ENCODE measurements at places on chromosomes 3 and 15. TPM values are rescaled to one million over a fixed set of nuclear protein-coding genes. Genes with fewer than 3 reads are reported as not detected.

DNA sequence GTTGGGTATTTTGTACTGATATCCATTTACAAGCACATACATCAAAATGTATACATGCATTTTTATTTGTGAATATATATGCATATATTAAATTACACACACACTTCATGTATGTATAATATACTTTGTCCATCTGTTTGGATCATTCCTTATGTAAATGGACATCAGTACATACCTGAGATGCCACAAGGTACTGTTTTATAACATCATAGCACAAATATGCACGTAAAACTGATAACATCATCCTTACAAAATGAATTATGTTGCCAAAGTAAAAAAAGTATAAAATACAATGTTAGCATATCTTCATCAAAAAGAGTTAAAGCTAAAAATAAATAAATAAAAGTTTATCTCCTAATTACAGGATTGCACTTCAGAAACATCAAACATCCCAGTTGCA lies 634.8 kb upstream of the UBE2E2 start:
- DNase-seq: no peak

Gene CCDC33
- not detected for total RNA-seq

GRCh38 chr3:38022301-38022700 lies 7.1 kb downstream of the PLCD1 start:
- DNase-seq: no peak

- no peak for DNase-seq
Observed at GRCh38 chr3:149555927-149556326, 81.4 kb downstream of the TM4SF4 start.

Gene MASP1
- 172 TPM for total RNA-seq

Gene NR1I2
- not detected for total RNA-seq

DNA sequence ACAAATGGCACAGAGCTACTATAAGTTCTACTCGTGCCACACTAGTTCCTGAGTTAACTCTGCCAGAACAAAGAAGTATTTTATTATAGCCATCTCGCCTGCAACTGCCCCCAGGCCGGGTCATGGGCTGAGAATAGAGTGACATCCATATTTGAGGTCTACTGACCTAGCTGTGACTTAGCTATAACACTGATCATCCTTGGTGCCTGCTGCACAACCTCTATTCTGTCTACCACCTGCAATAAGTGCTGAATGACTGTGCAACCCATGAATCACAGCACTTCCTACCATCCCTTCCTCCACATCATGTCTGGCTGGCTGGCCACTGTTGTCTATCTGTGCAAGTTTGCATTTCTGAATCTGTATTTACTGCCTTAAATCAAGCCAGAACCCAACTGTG lies 506.5 kb upstream of the TBL1XR1 start:
- DNase-seq: no peak

Data from vagina (tissue), 2 donors.